ENCODE measurements at places on chromosomes 2 and 18.

- DNase-seq, result no peak
Measured at GRCh38 chr18:21991081-21991534, 178.3 kb upstream of the GATA6 start.

- DNase-seq, result no peak
Measured at GRCh38 chr2:11691076-11691660, 21.2 kb upstream of the NTSR2 start.

- DNase-seq, result no peak
Measured at GRCh38 chr2:129879614-129880180, 99.8 kb upstream of the RAB6C start.

DNA sequence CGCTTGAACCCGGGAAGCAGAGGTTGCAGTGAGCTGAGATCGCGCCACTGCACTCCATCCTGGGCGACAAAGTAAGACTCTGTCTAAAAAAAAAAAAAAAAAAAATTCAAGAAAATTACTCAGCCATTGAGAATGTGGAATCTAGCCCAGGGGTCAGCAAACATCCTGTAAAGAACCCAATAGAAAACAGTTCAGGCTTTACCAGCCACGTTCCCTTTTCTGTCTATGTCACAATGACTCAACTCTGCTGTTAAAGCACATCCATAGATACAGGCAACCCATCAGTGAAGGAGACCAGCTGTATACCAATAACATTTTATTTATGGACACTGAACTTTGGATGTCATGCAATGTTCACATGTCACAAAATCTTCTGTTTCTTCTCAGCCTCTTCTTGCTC lies 435.6 kb upstream of the GYPC start:
- no peak for DNase-seq

DNA sequence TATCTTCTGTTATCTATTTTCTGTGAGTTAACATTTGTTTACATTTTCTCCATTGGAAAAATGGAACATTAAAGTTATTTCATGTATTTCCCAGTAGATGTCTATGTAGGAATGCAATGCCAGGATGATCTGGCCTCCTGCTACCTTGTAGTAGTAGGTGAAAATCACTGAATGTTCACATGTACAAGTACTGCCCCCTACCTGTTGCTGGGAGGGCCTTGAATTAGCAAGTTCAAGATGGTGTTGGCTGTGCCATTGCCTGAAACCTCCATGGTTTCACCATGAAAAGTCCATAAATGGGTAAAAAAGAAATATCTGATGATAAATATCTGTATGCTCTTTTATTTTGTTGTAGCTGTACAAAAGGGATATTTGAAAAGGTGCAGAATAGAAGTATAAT lies 30.7 kb downstream of the XRCC5 start:
- no peak for DNase-seq

DNA sequence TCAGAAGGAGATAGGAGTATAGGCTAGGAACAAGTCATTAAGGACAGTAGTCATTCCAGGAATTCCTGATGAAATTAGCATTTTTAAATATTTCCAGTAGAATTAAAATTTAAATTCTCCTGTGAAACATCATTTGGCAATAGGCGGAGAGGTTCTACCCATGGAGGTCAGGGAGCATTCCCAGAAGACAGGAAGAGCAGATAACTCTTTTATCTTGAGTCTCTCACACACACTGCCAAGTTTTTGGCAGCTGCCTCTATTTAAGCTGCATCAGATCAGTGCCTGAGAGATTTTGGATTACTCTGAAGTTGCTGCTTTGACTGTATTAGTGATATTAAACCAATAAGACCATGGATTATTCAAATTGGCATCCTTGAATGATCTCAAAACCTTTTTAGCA lies 714.7 kb downstream of the EPHA4 start:
- DNase-seq, result no peak

- DNase-seq, result no peak
Measured at GRCh38 chr2:101429453-101429852, 42.1 kb upstream of the CREG2 start.

DNA sequence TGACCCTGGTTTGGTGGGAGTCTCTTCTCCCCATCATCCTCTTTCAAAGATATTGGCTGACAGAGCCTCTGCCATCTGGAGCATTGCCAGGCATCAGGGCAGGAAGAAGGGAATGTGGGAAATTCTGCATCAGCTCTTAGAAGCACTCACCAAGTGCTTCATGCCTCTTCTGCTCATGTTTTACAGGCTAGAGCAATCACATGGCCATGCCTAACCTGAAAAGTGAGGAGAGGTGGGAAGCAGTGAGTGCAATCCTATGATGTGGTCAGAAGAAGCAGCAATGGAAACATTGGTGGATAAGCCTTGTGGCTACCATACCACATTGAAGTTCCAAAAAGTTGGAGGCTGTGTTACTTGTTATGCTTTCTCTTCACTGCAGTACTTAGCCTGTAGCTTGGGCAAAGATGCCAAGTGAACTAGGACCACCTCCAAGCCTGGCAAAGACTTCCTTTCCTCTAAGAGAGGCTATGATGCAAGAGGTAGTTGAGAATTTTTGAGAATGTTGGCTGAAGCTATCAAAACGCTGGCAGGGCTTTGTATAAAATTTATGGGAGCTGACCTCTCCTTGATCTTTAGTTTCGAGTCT lies 64.1 kb downstream of the BCL2L11 start:
- no peak for DNase-seq

DNA sequence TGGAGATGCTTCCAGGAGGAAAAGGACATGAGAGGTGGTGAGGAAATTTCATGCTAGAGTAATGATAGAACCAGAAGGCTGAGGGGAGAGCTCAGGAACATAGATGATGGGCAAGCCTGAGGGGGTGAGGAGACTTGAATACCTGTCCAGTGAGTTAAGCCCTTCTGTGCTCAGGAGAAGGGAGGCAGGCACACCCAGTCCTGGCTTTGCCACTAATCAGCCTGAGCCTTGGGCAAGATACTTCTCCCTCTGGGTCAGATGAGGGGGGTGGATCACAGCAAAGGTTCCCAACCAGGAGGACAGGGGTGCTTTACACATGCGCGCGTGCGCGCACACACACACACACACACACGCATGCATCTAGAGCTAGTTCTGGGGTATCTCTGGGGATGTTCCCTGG lies 151.6 kb upstream of the MSH6 start:
- no peak for DNase-seq

GRCh38 chr2:119122663-119123062 lies 35.9 kb downstream of the C1QL2 start:
- no peak for DNase-seq

GRCh38 chr2:158984604-158985135 lies 16.2 kb downstream of the TANC1 start:
- peak; percentile 25 for DNase-seq

DNA sequence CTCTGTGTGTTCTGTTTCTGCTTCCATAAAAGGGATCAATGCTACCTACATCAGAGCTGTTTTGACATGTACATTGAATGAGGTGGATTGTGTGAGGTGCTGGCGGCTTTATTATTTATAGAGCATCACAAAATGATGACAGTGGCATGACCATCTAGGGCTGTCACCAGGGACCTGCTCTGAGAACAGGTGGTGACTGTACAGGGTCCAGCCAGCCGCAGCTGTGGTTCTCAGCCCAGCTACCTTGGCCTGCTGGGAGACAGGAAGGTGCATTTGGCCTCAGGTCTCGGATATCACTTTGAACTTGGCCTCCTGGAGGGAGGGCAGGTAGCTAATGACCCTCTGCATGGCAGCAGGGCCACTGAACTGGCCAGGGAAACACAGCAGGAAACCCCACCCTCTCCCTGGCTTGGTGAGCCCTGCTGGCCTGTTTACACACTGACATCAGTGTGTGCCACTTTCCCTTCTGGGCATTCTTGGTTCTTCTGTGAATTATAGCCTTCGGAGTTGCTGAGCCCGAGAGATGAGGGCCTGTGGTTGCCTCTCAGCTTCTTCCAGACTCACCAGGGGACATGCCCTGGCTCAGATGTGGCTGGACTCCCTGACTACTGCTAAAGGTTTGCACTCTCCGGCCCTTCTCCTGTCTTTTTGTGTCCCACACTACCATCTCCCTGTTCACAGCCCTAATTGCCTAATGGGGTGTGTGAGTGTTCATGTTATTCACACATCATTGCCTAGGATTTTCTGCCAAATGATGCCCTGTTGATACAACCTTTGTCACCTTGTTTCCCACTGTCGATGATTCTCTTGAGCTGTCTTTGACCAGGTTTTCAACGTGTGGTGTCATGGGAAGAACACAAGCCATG lies 109.2 kb upstream of the RAB12 start:
- no peak for DNase-seq

GRCh38 chr2:24328010-24328409 lies 32.3 kb downstream of the ITSN2 start:
- DNase-seq, result no peak

- DNase-seq, result peak; percentile 31
Measured at GRCh38 chr2:180742801-180743200, 237.6 kb upstream of the UBE2E3 start.

DNA sequence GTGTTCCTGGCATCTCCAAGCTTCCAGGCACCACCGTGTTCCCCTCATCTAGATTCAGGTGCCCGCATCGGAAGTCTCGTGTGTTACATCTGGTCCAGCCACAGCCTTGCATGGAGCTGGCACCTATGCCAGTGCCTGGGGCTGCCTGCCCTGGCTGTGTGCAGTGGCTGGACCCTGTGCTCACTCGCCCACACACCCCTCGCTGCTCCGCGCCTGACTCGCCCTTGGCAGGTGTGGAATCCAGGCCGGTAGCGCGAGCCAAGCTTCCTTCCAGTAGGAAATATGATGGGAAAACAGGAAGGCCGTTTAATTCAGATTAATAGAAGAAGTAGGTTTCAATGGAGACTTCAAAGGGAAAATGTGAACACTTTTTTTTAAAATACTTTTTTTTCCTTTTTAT lies 78.0 kb downstream of the PTPN4 start:
- DNase-seq, result no peak

- peak; percentile 68 for DNase-seq
Measured at GRCh38 chr2:20496076-20496872, 49.4 kb downstream of the RHOB start.

GRCh38 chr2:68569604-68570003 lies 73.8 kb upstream of the PROKR1 start:
- DNase-seq, result peak; percentile 78

DNA sequence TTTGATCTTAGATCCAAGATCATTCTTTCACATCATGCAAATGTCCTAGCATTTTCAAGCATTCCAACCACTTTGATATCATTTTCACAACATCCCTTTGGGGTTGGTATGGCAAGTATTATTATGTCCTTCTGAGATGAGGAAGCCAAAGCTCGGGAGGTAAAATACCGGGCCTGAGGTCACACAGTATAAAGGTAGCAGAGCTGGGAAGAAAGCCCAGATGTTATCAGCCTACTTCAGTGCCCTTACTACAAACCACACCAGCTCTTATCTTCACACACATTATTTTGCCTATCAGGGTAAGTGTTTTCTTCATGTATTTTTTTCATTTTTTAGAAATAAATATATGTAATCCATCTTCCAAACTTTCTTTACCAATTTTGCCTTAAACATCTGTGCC lies 4.2 kb upstream of the B4GALT6 start:
- no peak for DNase-seq

- DNase-seq, result peak; percentile 95
Measured at GRCh38 chr2:174023591-174024523, 58.7 kb upstream of the SP3 start.

DNA sequence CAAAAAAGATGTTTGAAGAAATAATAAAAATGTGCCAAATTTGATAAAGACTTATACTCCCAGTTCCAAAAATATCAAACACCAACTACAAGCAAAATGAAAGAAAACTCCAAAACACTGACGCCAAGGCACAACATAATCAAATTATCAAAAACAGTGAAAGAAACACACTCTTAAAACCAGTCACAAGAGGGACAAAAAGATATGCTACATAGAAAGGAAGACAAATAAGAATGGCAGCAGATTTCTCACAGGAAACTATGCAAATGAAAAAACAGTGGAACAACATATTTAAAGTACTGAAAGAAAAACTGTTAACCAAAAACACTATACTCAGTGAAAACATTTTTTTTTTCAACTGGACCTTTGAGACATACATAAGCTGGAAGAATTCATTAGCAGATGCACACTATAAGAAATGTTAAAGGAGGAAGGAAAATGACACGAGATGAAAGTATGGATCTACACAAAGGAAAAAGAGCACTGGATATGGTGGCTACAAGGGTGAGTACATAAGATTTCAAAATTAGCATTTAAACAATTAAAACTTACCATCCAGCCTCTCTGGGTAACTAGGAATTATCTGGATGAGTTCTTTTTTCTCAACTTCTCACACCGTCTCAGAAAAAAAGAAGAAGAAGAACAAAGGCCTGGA lies 94.0 kb upstream of the ACVR1C start:
- DNase-seq, result peak; percentile 11

GRCh38 chr2:201114350-201114749 lies 1.6 kb upstream of the CFLAR start:
- DNase-seq, result no peak

DNA sequence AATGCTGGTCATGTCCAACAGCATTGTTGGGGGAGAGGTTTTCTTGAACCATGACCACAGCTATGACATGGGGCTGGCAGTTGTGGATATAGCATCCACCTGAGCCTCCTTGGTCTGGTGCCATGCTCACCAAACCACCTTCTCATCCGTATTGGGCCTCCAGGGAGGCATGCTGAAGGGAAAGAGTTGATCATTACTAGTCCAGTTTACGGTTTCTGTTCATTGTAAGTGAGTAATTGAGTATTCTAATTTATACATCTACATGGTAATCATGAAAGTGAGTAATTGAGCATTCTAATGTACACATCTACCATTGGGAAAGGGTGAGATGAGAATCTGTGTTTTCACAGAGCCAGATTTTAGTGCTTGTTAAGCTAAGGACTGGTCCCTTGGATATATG lies 6.8 kb downstream of the TMEM87B start:
- DNase-seq, result no peak

DNA sequence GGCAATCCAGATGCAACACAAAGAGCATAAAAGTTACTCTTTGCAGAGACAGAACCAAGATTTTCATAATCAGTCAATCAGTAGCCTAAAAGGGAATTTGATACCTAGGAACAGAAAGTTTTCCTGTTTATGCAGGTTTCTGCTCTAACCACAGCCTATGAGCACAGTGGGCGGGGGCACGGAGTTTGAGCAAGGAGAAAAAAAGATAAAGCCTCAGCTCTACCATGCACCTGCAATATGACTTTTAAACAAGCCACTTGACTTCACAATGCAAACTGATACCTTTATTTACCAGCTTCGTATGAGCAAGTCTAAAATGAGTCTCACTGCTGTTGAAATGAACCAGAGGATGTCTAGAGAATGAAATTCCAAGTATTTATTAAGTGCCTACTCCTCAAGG lies 5.6 kb upstream of the LRATD1 start:
- no peak for DNase-seq

GRCh38 chr2:182887093-182887492 lies 20.7 kb upstream of the FRZB start:
- DNase-seq, result peak; percentile 53

Data from IMR-90 (cell line).